NCI-H510A (cell line): ENCODE measurements at places on chromosomes 13 and 19.
A peak's percentile ranks its signal among the peaks of the same experiment; 100 is the strongest.

DNA sequence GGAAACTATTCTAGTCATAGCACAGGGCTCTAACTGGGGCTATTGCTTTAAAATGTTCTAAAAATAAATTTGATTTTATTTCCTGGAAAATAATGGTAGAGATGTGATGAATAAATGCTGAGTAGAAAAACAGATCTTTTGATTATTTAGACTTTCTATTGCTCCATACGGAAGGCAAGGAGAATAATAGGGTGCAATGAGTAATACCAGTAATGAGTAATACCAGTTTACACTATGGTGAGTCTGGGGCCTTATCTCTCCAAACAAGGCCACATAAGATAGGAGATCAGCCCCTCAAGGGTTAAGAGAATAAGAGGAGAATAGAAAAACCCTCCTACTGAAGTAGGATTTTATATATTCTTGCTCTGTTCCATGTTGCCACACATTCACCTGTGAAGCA lies 390.4 kb downstream of the KLF5 start:
- no peak for DNase-seq

DNA sequence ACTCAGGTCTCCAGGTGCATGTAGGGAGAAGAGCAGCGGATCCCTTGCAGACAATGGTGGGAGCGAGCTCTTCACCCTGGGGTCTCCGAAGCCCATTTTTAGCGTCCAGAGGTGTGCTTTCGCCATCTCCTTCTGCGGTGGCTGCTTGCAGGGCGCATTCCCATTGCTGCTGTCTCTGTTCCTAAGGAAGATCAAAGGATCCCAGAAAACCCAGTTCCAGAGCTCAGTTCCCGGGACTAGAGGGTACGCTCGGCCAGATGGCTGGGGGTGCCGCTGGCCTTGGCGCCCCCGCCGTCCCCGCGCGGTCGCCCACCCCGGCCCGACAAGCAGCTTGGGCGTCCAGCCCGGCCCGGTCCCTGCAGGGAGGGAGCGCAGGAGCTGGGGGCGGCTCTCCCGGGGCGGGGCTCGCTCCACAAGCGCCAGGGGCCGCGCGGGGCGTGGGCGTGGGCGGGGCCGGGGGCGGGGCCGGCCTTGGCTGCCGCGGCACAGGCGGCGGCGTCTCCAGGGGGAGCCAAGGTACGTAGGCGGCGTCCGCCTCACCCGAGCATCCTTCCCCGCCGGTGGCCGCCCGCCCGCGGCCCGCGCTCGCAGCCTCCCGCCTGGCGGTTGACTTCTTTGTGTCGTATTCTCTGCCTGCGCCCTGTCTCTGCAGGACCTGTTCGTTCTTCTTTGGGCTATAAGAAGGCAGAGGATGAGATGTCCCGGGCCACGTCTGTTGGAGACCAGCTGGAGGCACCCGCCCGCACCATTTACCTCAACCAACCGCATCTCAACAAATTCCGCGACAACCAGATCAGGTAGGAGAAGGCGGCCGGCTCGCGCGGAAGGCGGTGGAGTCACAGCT lies 96.8 kb downstream of the ATP8A2 start:
- DNase-seq = peak; percentile 48

DNA sequence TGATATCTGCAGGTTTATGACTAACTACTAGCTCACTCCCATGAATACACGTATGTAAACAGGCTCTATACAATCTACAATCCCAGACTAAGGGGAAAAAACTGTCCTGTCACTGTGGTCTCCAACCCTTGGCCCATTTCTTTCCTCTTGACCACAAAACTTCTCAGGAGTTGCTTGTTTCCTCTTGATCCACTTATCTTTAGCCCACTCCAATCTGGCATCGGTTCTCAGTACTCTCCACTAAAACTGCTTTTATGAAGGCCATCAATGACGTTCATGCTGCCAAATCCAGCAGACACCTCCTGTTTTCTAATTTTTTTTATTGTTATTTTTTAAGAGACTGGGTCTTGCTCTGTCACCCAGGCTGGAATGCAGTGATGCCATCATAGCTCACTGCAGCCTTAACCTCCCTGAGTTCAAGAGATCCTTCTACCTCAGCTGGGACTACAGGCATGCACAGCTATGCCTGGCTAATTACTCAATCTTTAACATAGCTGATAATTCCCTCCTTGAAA lies 31.9 kb upstream of the USPL1 start:
- no peak for DNase-seq

- no peak for DNase-seq
Observed at GRCh38 chr19:1851654-1852580, 3.6 kb upstream of the REXO1 start.

- no peak for DNase-seq
Observed at GRCh38 chr13:25948910-25949309, 102.9 kb downstream of the SHISA2 start.

DNA sequence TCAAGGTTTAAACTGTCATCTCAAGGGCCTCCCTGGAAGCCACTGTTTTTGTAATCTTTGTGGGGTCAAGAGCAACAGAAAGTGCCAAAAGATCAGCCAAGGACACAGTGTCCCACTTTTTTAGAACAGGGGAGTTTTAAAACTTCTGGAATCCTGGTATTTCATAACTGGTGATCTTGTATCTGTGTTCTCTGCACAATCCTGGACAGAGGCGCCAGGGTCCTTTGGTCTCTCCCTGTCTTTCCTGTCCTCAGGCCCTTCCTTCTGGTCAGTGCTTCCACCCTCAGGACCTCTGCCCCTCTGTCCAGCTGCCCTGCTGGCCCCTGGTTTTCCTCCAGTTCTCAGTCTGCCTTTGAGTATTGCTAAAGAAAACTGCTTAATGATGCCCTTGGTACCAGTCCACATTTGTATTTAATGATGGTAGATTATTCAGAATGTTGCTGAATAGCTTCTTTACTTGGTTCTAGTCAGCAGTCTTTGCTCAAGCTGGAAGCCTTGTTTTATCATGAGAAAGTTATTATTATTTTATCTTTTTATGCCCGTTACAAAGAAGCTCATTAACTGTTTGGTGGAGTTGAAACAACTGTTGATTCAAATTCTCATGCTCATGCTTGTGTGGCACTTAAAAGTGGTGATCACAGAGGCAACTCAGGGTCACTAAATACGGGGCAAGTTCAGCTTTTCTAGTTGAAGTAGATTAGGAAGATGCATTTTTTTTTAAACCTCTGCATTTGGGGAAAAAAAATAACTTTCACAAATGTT lies 47.5 kb downstream of the WASF3 start:
- no peak for DNase-seq

DNA sequence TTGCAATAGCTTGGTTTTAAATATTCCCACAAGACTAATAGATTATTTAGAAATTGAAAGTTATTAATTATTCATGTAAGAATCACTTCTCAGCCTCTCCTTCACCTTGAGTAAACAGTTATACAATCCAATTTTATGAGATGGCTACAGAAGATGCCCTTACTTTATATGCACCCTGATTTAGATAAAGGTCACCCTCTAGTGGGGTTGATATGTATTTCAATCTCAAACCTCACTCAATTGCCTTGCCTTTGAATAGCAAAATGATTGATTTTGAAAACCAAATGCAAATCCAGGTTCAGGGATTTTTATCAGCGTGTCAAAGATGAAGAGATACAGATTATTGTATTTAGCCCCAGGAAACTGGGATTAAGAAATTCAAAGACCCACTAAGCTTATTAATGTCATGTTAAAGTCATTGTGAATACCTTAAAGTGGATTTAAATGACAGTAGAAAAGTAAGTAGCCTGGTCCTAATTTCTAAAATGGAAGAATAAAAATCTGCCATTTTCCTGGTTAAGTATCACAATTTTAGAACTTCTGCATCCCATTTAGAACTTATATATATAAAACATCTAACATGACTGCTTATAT lies 305.1 kb downstream of the ITGBL1 start:
- no peak for DNase-seq
